H7 (cell line): ENCODE measurements at places on chromosomes 11 and 22.

DNA sequence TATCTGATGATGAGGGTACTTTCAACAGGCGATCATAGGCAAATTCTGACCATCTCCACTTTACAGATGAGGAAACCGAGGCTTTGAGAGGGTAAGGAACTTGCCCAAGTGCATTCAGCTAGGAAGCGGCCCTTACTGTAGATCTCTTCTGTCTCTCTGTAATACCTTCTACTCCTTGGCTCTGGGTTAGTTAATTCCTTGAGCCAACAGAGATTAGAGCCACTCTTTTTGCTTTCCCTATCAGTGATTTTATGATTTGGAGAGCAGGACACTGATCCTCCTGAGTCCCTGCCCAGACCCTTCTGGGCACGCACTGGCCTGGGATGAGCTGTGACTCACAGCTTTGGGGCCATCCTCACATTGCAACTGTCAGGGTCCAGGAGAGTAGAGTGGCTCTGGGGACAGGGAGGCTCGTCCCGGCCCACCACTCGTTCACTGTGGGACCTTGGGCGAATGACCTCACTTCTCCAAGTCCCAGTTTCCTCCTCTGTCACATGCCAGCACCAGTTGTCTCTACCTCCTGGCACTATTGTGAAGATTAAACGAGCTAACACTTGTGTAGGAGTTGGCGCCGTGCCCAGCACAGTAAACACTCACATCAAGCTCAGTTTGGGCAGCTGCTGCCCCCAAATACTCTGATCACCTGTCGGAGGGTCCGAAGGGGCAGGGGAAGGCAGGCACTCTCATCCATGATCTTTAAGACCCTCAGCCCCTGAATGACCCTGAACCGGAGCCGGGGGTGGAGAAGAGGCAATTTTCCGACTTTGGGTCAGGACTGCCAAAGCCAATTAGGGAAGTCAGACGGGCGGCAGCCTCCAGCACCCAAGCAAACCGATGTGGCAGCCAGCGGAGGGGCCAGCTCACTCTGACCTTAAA, 235.0 kb downstream of the MIAT start:
- no peak for DNase-seq

GRCh38 chr11:11640996-11641395, 19.2 kb upstream of the GALNT18 start:
- DNase-seq: no peak

GRCh38 chr11:66696146-66696545, 18.5 kb upstream of the RBM4B start:
- no peak for DNase-seq

- DNase-seq: no peak
Measured at GRCh38 chr11:57160665-57161064, 21.1 kb upstream of the LRRC55 start.

GRCh38 chr22:31945443-31945855, 1.1 kb downstream of the YWHAH start:
- peak; percentile 30 for DNase-seq

DNA sequence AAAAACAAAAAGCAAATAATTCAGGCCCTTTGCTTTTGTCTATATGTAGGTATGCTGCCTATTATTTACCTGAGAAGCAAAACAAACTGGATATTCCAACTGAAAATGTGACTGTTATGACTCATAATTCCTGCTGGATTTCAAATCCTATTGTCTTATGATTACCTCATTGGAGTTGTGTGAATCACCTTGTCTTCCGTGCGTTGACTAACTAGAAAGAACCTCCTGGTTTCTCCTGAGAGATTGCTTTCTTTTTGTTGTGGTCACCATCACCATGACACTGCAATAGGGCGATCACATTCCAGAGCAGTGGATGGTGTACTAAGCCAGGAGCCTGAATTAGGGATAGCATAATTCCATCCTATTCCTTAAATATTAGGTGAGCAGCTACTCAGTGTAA, 23.0 kb upstream of the EXPH5 start:
- no peak for DNase-seq

DNA sequence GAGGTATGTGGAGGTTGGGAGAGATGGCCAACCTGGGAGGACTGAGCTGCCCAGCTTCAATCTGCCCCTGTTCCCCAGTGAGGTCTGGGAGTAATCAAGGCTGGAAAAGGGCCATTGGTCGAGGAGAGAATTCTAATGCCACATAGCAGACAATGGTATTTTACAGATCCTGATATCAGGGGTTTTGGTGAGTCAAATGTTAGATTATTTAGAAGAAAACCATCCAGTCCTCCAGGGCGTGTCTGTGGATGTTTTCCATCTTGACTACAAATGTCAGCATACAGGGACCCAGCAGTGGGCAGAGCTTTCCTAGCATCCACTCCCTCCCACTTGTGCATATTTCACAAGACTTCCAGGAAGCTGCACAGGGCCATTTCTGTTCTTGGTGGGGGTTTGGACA, 107.9 kb downstream of the SCN3B start:
- DNase-seq: no peak

DNA sequence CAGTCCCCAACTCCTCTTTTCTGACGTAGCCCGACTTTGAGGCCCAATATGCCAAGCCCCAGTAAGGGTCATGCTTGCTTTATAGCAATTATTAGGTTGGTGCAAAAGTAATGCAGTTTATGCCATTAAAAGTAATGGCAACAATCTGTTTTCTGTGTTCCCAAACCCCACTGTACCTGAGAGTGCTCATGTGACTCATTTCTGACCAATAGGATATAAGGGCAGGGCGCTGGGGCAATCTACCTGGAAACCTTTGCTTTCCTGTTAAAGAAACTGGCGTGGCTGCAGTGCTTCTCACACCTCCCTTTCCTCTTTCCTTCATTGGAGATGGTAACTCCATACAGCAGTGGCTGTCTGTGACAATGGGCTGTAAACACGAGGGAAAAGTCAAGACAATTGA, 78.9 kb upstream of the MPPED2 start:
- no peak for DNase-seq

DNA sequence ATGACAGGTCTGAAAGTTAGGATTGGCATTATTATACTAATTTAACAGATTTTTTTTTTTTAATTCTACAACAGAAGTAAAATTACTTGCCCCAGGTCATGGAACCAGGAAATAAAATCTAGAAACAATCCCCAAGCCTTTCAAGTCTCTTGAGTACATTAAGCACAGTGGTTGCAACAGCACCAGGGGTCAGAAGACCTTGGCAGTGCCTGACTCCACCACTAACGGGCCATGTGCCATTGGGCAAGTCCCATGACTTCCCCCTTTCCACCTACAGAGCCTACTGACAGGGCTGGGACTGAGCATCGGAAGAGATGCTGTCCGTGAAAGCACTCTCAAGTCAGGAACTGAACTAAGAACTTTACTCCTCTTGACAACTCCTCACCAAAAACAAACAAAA, 98.6 kb upstream of the AKIP1 start:
- no peak for DNase-seq

DNA sequence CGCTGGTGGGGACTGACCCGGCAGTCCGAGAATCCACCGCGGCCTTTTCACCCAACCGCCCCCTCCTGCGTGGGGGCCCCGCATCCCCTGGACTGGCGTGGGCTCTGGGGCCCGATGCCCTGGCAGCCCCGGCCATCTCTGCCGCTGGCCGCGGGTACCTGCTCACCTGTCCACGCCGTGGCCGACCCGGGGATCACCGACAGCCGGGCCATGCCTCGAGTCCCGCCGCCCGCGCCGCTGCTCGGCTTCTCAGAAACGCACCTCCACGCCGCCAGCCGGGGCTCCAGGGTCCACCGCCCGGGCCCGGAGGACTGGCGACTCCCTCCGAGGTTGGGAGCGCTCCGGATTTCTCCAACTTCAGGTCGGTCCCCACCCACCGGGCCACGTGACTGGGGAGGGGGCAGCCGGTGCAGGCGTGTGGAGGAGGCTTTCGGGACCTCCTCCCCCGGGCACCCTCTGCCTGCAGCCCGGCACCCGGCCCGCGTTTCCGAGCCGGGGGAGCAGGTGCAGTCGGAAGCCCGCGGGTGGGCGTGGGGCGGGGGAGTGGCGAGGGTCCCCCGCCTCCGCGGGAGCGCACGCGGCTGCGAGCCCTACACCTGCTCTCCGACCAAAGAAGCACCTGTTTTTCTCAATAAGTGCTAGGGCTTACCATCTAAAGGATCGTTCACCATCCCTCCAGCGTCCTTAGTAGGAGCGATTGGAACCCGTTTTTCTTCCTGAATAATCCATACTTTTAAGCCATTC, 554 bp upstream of the NRIP3 start:
- DNase-seq: peak; percentile 90

GRCh38 chr11:110921742-110922521, 209.7 kb upstream of the ARHGAP20 start:
- peak; percentile 42 for DNase-seq

- no peak for DNase-seq
Measured at GRCh38 chr11:57339328-57339727, 1.2 kb downstream of the P2RX3 start.

DNA sequence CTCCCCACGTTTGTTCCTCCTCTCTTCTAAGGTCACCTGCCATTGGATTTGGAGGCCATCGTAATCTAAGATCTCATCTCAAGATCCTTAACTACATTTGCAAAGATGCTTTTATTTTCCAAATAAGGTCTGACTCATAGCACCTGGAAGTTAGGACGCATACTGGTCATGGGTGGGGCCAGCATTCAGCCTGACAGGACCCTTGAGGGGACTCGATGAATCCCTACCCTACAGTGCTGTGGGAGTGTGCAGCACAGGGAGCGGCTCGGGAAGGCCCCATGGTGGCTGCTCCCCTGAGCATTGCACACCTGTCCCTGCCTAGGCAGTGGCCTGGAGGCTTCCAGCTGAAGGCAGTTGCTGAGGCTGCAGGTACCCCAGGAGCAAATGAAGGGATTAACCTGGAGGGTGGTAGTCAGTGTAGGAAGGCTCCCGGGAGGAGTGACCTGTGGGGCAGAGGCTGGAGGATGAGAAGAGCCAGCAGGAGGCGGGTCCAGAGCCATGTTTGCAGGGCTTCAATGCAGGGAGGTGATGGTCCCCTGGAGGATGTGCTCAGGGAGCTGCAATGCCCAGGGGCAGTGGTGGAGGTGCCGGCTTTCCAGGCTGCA, 362.2 kb downstream of the CTTN start:
- peak; percentile 53 for DNase-seq

- no peak for DNase-seq
Measured at GRCh38 chr22:48517039-48518030, 1310.3 kb downstream of the BRD1 start.

GRCh38 chr11:117433717-117434116, 106.1 kb downstream of the CEP164 start:
- no peak for DNase-seq

DNA sequence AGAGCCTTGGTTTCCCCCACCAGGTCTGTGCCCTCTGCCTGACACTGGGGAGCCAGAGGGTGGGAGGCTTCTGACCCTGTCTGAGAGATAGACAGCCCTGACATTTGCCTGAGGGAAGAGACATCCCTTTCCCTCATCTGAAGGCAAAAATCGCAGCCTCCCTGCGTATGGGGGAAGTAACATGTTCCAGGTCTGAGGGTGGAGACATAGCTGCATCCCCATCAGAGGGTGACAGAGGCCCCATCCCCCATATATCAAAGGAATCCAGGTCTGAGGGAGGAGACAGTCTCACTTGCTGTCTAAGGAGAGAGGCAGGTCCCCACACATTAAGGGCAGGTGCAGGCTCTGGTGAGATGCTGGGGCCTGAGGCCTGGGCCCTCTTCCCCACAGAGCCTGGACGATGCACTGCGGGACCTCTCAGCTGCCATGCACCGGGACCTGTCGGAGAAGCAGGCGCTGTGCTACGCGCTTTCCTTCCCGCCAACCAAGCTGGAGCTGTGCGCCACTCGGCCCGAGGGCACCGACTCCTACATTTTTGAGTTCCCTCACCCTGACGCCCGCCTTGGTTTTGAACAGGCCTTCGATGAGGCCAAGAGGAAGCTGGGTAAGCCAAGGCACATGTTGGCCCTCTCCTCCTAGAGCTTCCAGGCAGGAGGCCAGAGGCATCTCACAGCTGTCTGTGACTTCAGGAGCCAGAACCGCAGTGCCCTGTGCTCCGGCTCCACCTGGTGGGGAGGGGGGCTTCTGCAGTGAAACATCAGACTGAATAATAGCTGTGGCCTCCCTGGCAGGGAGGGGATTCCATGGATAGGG, 16.1 kb upstream of the RELT start:
- peak; percentile 94 for DNase-seq

- DNase-seq: no peak
Measured at GRCh38 chr11:72981080-72981479, 161.0 kb downstream of the FCHSD2 start.

GRCh38 chr11:14029971-14030920, 67.7 kb downstream of the SPON1 start:
- DNase-seq: no peak

- DNase-seq: peak; percentile 42
Measured at GRCh38 chr22:31615940-31616314, 46.1 kb downstream of the PISD start.

DNA sequence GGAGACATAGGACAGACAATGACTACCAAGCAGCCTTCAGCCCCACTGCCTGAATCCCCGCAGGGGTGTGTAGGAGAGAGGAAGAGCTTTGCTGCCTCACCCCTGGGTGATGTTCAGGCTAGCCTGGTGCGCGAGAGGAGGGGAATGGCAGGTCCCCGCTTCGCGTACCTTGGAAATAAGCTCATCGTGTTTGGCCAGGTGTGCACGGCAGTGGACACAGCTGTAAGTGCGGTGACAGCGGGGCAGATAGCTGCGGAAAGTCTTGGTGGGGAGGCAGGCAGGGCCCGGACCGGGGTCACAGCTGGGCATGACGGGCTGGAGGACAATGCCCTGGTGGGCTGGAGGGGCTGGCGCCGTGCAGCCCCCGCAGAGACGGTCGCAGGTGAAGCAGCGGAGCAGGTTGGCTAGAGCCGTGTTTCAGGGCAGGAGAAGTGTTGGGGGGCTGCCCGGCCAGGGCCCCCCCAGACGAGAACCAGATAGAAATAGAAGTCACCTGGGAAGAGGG, 2.9 kb downstream of the YPEL4 start:
- peak; percentile 71 for DNase-seq

DNA sequence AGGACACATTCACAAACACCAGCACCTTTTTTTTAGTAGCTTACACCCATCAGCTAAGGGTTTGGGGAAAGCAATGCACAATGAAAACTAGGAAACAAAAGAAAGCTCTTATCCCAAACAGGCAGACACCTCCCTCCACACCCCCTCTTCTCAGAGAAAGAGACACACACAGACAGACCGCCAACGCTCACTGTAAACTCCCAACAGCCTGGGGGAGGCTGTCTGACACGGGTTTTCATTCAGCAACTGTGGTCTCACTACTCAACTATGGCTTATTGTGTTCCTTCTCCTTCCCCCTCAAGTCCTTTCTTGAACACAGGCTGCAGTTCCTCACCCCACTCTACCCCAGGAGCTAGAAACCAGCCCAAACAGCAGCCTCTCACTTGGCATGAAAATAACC, 123.4 kb downstream of the C11orf58 start:
- DNase-seq: no peak
